ENCODE measurements at places on chromosomes 4 and X.

DNA sequence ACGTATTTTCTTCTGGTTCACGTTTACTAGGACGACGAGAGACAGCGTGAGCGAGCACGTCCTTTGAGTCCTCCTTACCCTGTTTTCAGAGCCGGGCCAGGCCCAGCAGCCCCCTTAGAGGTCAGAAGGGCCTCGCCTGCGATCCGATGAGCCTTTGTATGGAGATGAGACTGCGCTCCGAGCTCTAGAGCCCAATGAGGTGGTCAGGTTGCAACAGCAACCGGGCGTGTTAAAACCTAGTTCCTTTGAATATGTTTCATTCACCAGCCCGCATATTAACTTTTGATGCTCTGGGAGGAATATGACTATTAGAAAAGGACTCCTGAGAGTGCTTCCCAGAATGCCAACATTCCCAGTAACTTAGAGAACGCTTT is 55.6 kb upstream of the TADA2B start:
- DNase-seq: no peak

GRCh38 chrX:27057883-27058282 is 405.3 kb downstream of the PPP4R3C start:
- no peak for DNase-seq

DNA sequence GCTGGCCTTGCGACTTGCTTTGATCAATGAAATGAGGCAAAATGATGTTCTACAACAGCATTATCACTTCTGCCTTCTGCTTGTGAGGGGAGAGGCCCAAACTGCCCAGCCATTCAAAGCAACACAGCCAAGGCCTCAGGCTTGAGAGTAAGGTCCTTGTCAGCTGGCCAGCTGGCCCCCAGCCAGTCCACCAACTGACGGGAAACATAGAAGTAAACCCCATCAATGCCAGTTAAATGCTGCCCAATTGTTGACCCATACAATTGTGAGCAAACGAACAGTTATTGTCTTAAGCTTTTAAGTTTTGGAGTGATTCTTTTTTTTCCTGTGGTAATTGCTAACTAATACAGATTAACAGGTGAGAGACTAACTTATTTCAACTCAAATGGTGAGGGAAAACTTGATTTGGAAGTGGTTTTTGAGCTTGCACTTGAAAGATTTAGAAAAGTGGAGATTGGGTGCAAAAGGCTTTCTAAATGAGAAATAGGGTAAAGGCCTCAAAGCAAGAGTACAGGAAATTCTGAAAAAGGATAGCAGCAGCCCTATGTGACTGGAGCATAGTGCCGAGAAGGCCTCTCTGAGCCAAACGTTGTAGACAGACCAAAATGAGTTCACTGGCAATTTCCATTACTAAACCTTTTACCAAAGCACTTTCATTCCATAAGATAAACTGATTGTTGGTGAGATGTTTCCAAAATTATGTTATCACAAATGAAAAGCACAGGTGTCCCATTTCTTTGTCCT is 66.9 kb downstream of the ARHGEF38 start:
- no peak for DNase-seq

DNA sequence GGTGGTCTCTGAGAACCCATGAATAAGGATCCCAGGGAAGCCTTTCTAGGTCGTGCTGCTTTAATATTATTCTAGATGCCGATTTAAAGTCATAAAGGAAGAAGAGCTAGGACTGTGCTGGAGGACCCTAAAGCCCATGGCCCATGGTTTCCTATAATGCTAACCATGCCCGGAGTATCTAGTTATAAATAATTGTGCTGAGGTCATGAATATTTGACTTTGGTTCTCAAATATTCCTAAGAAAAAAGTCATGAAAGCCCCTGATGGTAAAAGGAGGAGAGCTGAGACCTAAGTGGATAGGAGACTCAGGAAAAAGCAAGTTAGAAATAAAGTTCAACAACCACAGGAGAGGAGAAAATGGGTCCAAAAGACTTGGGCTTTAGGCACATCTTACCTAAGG is 132.0 kb downstream of the TBL1X start:
- no peak for DNase-seq

- no peak for DNase-seq
Observed at GRCh38 chr4:143700416-143701352, at the start of gene FREM3. Gene FREM3, minus strand, starts transcription at chr4:143700675. Its CDS starts 0 bp downstream, at chr4:143700675.

DNA sequence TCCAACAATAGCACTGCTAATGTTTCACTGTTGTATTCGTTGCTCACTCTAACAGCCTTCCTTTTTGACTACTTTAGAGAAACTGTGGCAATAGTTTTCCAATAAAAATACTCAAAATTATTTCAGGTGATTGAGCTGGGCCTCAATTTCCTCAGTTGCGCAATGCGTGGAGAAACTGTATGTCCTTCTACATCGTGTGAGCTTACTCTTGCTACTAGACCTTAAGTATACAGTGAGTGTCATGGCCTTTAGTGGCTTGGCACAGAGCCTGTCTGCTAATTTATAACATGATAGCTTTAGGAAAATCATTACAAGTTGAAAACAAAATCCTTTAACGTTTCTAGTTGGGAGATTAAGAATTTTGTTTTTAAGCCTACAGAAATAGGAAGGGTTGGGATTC is 114.5 kb downstream of the COL4A6 start:
- no peak for DNase-seq

GRCh38 chr4:121340247-121340646 is 40.6 kb downstream of the QRFPR start:
- no peak for DNase-seq

DNA sequence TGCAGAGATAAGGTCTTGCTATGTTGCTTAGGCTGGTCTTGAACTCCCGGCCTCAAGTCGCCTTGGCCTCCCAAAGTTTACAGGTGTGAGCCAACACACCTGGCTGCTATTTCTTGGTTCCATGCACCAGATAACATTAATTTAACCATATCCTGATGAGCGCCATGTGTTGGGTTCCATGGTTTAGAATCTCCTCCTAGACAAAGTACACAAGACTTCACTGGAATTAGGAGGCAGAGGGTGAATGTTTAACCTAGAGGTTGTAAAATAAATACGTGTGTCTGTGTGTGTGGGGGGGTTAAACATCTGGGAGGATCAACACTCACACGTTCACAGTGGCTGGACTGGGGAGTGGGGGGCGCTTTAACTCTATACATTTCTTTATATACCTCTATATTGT is 32.4 kb upstream of the SORCS2 start:
- no peak for DNase-seq

DNA sequence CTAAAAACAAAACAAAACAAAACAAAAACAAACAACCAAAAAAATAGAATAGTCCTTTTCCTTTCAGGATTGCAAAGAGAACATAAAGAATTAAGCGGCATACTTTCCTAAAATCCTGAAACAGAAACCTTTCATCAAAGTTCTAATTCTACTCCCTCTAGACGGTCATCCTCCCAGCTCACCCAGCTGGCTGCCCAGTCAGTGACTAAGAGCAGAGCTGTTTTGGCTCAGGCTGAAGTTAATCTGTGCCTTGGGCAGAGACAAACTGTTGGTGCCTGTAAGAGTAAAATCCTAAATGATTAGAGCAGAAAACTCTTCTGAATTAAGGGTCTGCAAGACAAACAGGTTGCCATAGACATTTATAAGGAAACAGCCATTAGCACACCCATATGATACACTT is 17.6 kb upstream of the WAS start:
- DNase-seq: no peak

Measured in SK-N-MC (cell line).